ENCODE measurements at places on chromosomes 16 and 17.

GRCh38 chr16:80459331-80459777 lies 81.4 kb upstream of the DYNLRB2 start:
- no peak overlapping the region for H3K27ac ChIP-seq
- no peaks in the 10 kb centered on the region for H3K4me1 ChIP-seq
- no peaks in the 10 kb centered on the region for H3K27me3 ChIP-seq
- no peaks in the 10 kb centered on the region for H3K36me3 ChIP-seq
- no peak overlapping the region for H3K4me3 ChIP-seq

DNA sequence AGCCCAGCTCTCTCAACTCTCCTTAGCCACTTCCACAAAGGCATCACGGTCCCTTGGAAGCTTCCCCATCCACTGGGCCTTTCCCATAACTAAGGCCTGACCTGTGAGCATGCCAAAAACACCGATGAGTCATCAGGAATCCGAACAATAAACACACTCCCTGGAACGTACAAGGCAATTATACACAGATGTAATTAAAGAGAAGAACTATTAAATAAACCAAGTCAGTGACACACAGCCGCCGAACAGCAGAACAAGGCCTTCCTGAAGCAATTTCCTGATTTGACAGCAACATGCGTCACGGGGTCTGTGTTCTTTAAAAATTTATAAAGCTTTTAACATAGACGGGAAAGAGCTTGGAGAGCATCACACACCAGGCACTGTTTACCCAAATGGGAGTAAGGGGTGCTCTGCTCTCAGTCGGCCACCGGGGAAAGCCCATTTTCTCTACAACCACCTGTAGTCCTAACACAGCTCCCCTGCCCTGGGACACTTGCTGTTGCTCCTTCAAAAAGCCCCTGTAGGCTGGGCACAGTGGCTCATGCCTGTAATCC lies 29.4 kb downstream of the COG7 start:
- no peaks in the 10 kb centered on the region for H3K36me3 ChIP-seq
- no peak for DNase-seq
- H3K4me1 ChIP-seq, result no peaks in the 10 kb centered on the region
- no peaks in the 10 kb centered on the region for H3K27me3 ChIP-seq
- no peak overlapping the region for H3K27ac ChIP-seq

- peaks cover 20% of the 10 kb centered on the region for H3K4me1 ChIP-seq
- peaks cover 12% of the 10 kb centered on the region for H3K36me3 ChIP-seq
- peak overlapping the region; percentile 94 for H3K4me3 ChIP-seq
- H3K27me3 ChIP-seq, result no peaks in the 10 kb centered on the region
- H3K27ac ChIP-seq, result peak overlapping the region; percentile 83
- DNase-seq, result peak; percentile 77
Observed at GRCh38 chr16:3021449-3022207, 1.5 kb downstream of the TNFRSF12A start.

- H3K4me3 ChIP-seq, result no peak overlapping the region
- H3K4me1 ChIP-seq, result peaks cover 5% of the 10 kb centered on the region
- H3K36me3 ChIP-seq, result no peaks in the 10 kb centered on the region
Observed at GRCh38 chr17:57455063-57455914, 199.0 kb downstream of the MSI2 start.

- DNase-seq, result peak; percentile 22
- H3K4me1 ChIP-seq, result peaks cover 14% of the 10 kb centered on the region
- H3K36me3 ChIP-seq, result no peaks in the 10 kb centered on the region
- peaks cover 28% of the 10 kb centered on the region for H3K27me3 ChIP-seq
- no peak overlapping the region for H3K4me3 ChIP-seq
Observed at GRCh38 chr17:15266325-15267125, 1.4 kb upstream of the PMP22 start.

- H3K27ac ChIP-seq, result no peak overlapping the region
- no peaks in the 10 kb centered on the region for H3K36me3 ChIP-seq
- no peaks in the 10 kb centered on the region for H3K27me3 ChIP-seq
- H3K4me1 ChIP-seq, result no peaks in the 10 kb centered on the region
- no peak for DNase-seq
- no peak overlapping the region for H3K4me3 ChIP-seq
Observed at GRCh38 chr17:65226227-65226626, 89.1 kb downstream of the RGS9 start.

GRCh38 chr17:73867056-73867455 lies 222.8 kb upstream of the SDK2 start:
- H3K4me3 ChIP-seq, result no peak overlapping the region
- no peaks in the 10 kb centered on the region for H3K27me3 ChIP-seq
- no peaks in the 10 kb centered on the region for H3K36me3 ChIP-seq
- H3K27ac ChIP-seq, result no peak overlapping the region
- DNase-seq, result no peak

DNA sequence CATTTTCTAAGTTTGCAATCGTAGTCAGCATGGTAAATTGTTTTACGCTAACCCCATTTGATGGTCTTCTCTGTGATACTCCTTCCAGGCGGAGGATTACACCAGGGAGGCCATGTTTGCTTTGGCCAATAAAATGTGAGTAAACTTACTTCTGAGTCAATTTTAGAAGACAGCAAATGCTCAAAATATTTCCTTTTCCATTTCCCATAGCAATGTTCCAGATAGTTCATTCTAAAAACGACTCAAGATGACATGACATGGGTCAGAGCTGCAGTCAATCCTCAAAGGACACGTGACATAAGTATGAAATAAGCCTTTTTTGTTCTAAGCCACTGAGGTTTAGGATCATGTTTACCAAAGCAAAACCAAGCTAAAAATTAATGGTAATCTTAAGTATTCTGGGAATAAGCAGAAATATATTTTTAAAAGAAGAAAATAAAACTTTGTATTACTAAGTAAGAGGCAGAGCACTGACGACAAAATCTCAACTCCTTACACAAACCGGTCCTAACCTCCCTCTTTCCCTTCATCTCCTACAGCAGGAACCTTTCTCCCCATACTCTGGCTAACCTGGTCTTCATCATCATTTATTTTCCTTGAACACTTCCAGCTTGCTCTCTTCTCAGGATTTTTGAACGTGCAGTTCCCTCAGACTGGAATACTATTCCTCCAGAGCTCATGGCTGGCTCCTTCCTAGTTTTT lies 266.2 kb downstream of the CEP112 start:
- H3K4me3 ChIP-seq, result no peak overlapping the region
- H3K27ac ChIP-seq, result no peak overlapping the region
- H3K27me3 ChIP-seq, result no peaks in the 10 kb centered on the region
- H3K36me3 ChIP-seq, result no peaks in the 10 kb centered on the region

DNA sequence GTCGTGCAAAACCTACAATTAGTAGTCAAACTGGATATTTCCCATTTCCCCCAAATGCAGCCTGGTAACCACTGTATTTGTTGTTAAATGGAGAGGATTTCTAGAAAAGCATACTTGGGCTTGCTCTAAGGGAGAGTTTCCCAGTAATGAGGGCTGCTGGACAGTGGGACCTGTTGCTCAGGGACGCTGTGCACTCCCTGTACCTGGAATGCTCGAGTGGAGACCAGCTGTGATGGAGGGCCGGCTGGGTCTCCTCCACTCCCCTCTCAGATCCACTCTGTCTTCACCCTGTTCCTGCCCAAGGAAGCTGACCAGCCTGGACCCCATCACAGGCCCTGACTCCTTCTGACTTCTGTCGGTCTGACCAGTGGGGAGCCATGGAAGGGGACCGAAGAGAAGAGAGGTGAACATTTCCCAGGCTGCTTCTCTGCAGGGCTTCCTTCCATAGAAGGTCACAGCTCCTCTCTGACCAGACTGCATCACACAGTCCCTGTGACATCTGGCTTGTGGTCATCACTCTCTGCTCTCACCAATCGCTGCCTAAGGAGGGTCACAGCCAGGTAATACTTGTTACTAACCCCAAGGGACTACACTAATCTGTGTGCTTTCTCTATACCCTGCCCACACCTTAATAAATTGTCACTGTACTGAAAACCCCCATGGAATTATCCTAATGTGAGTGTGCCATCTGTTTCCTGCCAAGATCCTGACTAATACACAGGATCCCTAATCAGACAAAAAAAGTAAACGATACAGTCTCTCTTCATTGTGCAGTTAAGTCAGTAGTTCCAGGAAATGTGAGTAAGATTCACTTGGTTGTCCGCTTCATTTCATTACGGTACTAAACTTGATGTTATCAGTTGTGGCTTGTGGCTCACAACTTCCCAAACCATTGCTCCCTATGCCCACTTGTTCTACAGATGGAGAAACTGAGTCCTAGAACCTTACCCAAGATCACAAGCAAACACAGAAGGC lies 102.4 kb downstream of the CCT6B start:
- DNase-seq, result no peak
- H3K4me3 ChIP-seq, result no peak overlapping the region
- no peaks in the 10 kb centered on the region for H3K4me1 ChIP-seq
- H3K27ac ChIP-seq, result no peak overlapping the region
- no peaks in the 10 kb centered on the region for H3K27me3 ChIP-seq

DNA sequence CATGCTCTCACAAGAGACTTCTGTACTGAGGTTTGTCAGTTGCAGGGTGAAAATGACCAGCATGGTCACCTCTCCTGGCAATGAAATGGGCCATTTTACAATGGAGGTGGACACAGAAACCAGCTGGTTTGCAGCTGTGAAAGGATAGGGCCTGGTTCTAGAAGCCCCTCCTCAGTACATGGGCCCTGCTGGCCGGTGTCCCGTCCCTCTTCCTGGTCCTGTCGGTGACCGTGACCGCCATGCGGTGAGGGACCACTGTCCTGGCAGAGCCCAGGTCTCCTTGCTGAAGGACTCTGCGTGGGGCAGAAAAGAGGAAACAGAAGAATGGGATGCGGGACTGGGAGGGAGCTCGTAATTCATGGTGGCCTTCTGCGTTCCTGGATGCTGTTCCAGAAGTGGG lies 76.0 kb upstream of the ZNF423 start:
- no peak overlapping the region for H3K4me3 ChIP-seq
- no peaks in the 10 kb centered on the region for H3K4me1 ChIP-seq
- no peak overlapping the region for H3K27ac ChIP-seq
- H3K36me3 ChIP-seq, result no peaks in the 10 kb centered on the region
- DNase-seq, result no peak

GRCh38 chr16:31036691-31037090 lies 3.3 kb downstream of the STX4 start:
- no peak overlapping the region for H3K4me3 ChIP-seq
- peaks cover 3% of the 10 kb centered on the region for H3K4me1 ChIP-seq
- H3K27ac ChIP-seq, result no peak overlapping the region
- DNase-seq, result no peak

DNA sequence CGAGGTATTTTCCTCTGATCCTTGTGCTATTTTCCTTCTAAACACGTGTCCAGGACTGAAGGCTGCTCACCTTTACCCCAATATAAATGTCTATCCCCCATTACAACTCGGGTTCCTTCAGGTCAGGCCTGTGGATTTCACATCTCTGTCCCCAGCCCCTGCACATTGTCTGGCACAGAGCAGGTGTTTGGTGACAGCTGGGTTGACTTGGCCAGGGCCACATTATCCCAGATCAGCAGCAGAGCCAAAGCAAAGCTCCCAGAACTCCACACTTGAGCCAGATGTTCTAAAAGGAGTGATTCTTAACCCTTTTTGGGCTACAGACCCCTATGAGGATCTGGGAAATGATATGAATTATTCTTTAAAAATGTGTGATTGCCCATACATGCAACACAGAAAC lies 18.0 kb upstream of the SPATA32 start:
- no peak for DNase-seq
- no peaks in the 10 kb centered on the region for H3K27me3 ChIP-seq
- no peaks in the 10 kb centered on the region for H3K4me1 ChIP-seq

DNA sequence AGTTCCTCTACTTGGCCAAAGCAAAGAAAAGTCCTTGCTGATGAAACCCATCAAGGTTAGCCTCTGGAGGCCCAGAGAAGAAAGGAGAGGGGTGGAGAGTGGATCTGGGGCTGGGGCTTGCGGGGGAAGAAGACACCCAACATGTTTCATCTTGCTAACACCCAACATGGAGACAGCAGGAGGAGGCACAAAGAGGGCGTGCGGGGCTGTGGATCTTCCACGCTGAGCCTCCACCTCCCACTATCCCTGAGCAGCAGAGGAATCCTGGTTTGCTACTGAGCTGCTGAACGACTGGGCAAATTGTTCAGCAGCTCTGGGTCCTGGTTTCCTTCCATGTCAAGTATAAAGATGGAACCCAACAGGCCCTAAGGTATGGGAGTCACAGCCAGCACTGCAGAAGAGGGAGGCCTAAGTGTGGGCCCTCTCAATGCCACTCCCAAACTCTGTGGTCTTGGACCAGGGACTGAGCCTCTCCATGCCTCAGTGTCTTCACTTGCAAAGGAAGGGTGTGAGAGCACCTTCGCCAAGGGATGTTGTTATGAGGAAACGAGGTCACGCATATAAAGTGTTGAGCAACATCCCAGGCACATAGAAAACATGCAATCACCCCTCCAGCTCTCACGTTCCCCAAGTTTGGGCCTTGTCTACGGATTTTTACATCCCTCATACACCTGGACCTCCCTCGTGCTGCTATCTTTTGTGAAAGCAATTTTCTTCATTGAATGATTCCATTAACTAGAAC lies 122.5 kb downstream of the XYLT1 start:
- H3K4me3 ChIP-seq, result no peak overlapping the region
- H3K27ac ChIP-seq, result no peak overlapping the region
- no peak for DNase-seq
- no peaks in the 10 kb centered on the region for H3K27me3 ChIP-seq

DNA sequence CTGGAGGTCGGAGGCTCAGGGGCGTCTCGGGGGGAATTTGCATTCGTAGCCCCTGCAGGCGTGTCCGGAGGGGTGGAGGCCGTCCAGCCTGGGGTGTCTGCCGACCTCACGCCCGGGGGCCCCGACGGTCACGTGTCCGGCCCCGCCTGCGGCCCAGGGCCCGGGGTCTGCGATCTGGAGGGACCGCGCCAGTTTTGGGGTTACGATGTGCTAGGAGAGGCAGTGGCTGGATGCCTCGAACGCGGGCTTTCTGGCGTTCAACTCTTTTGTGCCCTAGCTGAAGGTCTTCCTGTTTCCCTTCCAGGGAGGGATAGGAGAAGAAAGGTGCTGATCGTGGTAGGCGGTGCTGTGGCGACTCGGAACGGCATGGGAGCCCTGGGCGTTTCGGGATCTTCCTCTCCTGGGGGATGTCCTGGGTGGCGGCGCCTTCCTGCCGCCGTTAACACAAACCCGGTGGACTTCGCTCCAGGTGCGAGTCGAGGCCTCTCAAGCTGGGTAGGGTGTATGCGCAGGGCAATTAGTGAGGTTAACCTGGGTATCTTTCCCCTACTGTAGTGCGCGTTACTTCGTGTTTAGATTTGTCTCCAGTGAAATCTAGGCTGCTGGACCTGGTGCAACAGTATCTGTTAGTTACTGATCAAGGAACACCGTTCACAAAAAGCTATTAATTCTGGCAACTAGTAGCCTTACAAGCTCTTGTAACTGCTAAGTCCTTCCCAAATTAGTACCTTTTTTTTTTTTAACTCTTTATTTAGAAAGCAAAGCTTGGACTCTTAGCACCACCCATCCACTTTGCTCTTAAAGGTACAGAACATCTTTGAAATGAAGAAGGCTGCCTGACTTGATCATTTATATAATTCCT lies 1.3 kb downstream of the AKAP1 start:
- peak overlapping the region; percentile 80 for H3K4me3 ChIP-seq
- no peak overlapping the region for H3K27ac ChIP-seq
- H3K36me3 ChIP-seq, result no peaks in the 10 kb centered on the region
- peaks cover 25% of the 10 kb centered on the region for H3K4me1 ChIP-seq

- peaks cover 10% of the 10 kb centered on the region for H3K4me1 ChIP-seq
- DNase-seq, result no peak
- no peaks in the 10 kb centered on the region for H3K27me3 ChIP-seq
- no peaks in the 10 kb centered on the region for H3K36me3 ChIP-seq
Observed at GRCh38 chr16:77838597-77839255, 50.4 kb downstream of the VAT1L start.

All from H1 (cell line).